Activated CD4-positive, alpha-beta T cell treated with anti-CD3 and anti-CD28 coated beads for 48 hours (primary cell): ENCODE measurements at places on chromosomes 16 and 17.

DNA sequence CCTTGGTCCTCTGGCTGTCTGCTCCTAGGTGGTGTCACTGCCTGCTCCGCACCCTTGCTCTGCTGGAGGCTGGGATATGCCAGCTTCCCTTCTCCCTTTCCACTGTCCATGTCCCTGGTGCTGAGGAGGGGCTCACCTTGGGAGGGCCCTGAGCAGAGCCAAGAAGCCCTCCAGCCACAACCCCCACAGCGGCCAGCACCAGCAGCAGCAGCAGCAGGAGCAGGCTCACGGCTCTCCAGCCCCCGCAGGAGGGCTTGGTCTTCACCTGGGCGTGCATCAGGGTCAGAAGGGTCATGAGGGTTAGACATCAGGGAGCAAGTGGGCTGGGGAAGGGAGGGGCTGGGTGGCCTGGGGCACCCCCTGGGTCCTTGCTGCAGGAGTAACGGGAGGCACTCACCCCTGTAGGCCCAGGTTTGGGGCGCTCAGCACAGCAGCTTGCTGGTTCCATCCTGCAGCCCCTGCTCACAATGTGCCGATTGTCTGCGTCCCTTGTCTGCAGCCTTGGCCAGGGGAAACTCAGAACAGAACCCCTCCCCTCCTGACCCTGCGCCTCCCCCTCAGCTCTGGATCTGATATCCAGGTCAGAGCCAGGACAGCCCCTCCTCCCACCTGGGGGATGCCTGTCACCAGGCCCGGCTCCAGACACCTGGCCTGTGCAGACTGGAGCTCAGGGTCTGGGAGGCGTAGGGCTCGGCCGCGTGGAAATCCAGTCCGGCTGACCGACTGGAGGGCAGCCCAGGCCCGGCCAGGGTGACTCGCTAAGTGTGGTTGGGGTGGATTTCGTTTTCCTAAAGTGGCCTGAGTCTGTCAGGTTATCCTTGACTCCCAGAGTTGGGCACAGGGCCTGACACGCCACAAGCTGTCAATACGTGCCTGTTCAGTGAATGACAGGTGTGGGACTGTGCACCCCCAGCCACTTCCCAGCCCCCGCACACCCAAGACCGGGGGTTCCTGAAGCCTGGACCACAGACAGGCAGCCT lies at the start of gene BRICD5:
Gene BRICD5, minus strand, starts transcription at position 478 of the 980 bp plus-strand sequence. Its CDS starts 30 bp downstream, at position 448.
- DNase-seq, result no peak

DNA sequence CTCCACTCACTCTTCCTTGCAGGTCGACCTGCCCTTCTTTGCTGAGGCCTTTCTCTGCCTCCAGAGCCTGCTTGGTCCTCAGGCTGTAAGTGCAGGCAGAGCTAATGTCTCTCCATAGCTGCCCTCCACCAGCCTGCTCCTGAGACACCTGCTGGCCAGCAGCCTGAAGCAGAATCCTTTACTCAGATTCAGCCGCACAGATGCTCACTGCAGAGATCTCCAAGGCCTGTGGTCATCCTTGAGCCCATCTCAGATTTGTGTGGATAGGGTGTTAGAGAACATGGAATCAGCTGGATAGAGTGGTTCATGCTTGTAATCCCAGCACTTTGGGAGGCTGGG lies 11.5 kb downstream of the DEXI start:
- DNase-seq, result no peak

- DNase-seq, result no peak
These were observed 38.0 kb downstream of the AXIN2 start for GRCh38 chr17:65523411-65523810.

GRCh38 chr17:6675201-6675825 lies 23.8 kb downstream of the C17orf100 start:
- DNase-seq, result no peak

DNA sequence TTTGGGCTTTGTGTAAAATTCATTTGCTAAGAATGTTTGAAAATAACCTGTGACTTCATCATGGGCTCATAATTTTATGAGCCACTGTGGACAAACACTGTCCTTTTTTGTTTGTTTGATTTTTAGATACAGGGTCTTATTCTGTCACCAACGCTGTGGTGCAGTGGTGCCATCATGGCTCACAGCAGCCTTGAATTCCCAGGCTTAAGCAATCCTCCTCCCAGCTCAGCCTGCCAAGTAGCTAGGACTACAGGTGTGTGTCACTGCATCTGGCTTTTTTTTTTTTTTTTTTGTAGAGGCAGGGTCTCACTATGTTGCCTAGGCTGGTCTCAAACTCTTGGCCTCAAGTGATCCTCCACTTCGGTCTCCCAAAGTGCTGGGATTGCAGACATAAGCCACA lies 8.3 kb downstream of the TEX2 start:
- no peak for DNase-seq

- no peak for DNase-seq
These were observed 470 bp downstream of the DCUN1D3 start for GRCh38 chr16:20899477-20900298.

GRCh38 chr16:49513040-49513439 lies 139.4 kb downstream of the C16orf78 start:
- peak; percentile 21 for DNase-seq

DNA sequence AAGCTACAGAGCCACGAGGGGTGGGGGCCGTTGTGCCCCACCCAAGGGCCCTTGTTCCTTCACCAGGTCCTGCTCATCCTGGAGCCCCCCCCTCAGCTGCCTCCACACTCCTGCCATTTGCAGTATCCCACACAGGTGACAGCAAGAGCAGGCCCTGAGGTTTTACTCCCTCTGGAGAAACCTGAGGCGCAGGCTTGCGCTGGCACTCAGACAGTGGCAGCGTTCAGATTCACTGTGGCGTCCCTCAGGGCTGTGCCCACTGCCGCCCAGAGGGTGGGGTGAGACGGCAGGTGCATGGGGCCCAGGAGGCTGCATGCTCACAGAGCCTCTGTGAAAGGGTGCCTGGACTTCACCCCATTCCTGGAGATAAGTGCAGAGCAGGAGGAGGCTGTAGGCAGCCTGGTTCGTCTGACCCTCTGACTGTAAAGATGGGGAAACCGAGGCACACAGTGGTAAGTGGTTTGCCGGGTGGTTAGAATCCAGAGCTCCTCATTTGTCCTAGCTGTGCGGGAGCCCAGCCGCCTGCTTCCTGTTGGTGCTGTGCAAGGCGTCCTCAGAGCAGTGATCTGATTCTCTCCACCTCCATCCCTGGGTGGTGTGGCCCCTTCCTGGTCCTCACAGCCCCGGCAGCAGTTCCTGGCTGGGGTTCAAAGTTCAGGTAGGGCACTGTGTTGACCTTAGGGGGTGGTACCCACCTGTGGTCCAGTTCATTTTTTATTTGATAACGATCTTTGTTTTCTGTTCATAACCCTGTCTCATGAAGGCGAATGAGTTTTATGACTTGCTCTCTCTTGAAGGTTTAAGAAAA lies 1.6 kb downstream of the SPIRE2 start:
- no peak for DNase-seq

GRCh38 chr17:81228834-81229665 lies 6.3 kb upstream of the CEP131 start:
- no peak for DNase-seq

DNA sequence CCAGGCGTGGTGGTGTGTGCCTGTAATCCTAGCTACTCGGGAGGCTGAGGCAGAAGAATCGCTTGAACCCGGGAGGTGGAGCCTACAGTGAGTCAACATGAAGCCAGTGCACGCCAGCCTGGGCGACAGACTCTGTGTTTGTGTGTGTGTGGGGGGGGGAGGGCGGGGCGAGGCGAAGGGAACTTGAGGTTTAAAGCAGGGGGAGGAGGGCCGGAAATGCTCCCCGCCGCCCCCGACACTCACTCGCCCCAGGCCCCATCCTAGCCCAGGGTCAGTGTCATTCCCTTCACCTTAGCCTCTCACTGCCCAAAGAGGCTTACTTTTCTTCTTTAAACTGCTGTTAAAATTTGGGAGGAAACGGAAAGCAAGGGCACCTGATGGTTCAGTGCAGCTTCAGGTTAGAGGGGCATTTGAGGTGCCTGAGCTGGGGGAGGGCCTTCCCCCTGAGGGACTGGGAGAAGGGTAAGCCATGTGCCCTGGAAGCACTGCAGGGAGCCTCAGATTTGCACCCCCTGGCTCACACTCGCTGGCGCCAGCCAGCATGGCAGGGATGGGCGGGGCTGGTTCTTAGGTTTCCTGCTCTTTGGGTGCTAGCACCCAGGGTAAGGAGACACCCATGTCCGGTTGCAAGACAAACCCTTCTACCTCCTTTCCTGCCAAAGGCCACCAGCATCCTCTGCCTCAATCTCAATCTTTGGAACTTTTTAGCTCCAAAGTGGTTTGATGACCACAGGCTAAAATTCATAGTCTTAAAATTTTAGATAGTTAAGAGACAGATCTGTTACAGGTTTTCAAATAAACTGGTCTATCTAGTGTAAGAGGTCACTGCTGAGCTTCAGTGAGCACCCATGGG lies 2.2 kb upstream of the LIMD2 start:
- DNase-seq, result peak; percentile 86

DNA sequence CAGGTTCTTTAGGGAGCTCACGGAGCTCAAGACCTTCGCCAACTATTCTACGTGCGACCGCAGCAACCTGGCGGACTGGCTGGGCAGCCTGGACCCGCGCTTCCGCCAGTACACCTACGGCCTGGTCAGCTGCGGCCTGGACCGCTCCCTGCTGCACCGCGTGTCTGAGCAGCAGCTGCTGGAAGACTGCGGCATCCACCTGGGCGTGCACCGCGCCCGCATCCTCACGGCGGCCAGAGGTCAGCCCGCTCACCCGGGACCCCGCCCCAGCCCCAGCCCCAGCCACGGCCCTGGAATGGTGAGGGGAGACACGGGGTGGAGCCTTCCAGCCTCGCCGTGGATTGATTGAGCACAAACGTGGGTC lies 13.5 kb downstream of the SARM1 start:
- DNase-seq, result no peak

- no peak for DNase-seq
These were observed 80.8 kb upstream of the PLCG2 start for GRCh38 chr16:81698310-81698641.

DNA sequence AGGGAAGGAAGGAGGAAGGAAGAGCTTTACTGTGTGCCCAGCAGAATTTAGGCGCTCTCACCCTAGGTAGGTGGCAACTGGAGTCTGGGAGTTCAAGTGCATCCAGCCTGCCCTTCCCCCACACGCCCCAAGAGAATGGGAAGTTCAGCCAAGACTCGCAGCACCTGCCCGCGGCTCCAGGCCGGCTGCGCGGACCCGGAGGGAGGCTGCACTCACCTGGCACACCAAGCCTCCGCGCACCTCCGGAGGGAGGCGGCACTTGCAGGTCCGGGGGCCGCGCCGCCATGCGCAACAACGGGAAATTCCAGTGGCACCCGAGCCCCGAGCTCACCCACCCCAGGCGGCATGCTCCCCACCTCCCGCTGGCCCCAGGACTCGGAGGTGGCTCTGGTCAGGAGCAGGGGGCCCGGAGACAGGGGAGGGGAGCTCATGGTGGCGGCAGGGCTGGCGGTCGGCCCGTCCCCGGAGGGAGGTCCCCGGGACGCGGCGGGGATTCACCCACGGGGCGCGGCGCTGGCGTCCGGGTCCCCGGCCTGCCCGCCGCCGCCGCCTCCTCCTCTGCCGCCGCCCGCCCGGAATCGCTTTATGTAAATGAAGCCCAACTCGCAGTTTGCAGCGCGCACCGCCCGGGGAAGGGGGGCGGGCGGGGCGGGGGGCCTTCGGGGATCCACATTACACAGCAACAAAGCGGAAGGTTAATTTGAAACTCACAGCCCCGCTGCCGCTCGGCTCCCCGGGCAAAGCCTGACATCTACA lies at the start of gene ZFHX3:
Gene ZFHX3, minus strand, starts transcription at position 593 of the 756 bp plus-strand sequence. CDS start 87,983 bp downstream, outside the sequence.
- peak; percentile 18 for DNase-seq

- DNase-seq, result no peak
These were observed 64.7 kb downstream of the ADCY9 start for GRCh38 chr16:4051591-4051990.

GRCh38 chr17:83071966-83072562 lies 7.3 kb upstream of the METRNL start:
- no peak for DNase-seq

- peak; percentile 86 for DNase-seq
These were observed 457 bp downstream of the CHTF8 start for GRCh38 chr16:69131839-69132423.

DNA sequence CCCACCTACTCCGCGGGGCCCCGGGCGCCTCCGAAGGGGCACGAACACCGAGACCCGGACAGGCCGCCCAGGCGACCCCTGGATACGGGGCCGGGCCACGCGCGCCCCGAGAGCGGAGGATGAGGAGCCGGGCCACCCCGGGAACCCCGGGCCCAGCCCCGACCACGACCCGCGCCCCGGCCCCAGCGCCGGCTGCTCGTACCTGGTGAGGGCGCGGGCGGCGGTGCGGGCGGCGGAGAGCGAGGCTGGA lies 192 bp downstream of the FASN start:
- no peak for DNase-seq

GRCh38 chr16:30024451-30024850 lies 1.5 kb downstream of the C16orf92 start:
- DNase-seq, result no peak

DNA sequence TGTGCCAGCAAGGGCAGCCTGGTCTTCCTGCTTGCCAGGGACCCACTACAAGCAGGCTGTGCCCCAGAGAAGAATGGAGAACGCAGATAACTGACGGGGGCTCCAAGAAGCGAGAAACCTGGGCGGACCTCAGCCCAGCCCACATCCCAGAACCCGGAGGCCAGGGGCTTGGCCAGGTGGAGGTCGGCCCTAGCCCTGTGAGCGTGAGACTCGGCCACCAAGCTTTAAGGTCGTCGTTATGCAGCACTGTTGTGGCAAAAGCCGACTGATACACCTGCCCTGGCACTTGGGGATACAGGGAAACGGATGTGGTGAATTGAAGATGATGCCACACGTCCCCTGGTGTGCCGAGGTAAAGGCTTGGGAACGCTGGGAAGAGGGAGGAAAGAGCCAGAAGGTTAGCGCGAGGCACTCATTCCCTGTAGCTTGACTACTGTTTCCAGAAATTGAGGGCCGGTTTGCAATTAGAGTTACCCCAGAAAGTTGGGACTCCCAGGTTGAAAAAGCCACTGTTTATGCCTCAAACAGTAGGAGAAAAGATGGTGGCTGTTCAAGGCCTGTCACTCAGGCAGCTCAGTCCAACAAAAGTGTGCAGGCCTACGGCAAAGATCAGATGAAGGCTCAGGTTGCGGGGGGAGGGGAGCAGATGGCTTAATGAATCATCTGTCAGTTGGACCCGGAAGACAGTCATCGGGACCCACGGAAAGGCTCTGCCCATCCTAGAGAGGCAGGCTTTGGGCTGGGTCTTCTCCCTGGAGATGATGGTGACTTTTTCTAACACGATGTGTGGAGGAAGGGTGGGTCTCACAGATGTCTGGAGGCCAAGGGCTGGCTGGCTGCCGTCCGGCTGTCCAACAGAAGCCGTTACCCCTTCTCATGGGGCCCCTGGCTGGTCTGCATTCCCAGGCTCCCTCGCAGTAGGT lies 45.6 kb upstream of the BAHCC1 start:
- no peak for DNase-seq
